ENCODE measurements at places on chromosomes 4 and X.

GRCh38 chr4:140807491-140808252, 51.5 kb upstream of the TBC1D9 start:
- DNase-seq, result peak; percentile 31

GRCh38 chrX:118632862-118633261, 94.5 kb upstream of the IL13RA1 start:
- DNase-seq, result no peak

- DNase-seq, result no peak
Measured at GRCh38 chrX:40912576-40912975, 172.7 kb upstream of the USP9X start.

DNA sequence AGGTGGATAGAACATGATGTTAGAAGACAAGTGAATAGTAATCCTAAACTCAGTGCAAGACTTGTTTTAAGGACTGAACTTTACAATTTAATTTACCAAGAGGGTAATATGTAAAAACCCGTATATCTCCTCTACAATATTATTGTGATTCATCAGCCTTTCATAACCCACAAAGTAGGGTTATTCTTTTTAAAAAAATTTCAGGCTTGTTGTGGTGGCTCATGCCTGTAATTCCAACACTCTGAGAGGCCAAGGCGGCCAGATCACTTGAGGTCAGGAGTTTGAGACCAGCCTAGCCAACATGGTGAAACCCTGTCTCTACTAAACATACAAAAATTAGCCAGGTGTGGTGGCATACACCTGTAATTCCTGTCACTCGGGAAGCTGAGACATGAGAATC, 7.2 kb downstream of the IBSP start:
- no peak for DNase-seq

- peak; percentile 13 for DNase-seq
Measured at GRCh38 chr4:31539284-31540069, 819.3 kb downstream of the PCDH7 start.
